ENCODE measurements at places on chromosomes 6 and 20. TPM values are rescaled to one million over a fixed set of nuclear protein-coding genes. Genes with fewer than 3 reads are reported as not detected.

GRCh38 chr6:155985660-155986138 is 530.1 kb upstream of the NOX3 start:
- H3K27ac ChIP-seq = no peak overlapping the region
- H3K27me3 ChIP-seq = no peaks in the 10 kb centered on the region
- no peaks in the 10 kb centered on the region for H3K4me1 ChIP-seq
- DNase-seq = peak; percentile 12

DNA sequence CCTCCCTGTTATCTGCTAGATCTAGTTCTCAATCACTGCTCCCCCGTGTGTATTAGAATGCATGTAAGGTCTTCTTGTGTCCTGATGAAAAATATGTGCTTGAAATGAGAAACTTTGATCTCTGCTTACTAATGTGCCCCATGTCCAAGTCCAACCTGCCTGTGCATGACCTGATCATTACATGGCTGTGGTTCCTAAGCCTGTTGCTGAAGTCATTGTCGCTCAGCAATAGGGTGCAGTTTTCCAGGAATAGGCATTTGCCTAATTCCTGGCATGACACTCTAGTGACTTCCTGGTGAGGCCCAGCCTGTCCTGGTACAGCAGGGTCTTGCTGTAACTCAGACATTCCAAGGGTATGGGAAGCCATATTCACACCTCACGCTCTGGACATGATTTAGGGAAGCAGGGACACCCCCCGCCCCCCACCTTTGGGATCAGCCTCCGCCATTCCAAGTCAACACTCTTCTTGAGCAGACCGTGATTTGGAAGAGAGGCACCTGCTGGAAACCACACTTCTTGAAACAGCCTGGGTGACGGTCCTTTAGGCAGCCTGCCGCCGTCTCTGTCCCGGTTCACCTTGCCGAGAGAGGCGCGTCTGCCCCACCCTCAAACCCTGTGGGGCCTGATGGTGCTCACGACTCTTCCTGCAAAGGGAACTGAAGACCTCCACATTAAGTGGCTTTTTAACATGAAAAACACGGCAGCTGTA is 73.4 kb downstream of the PTPN1 start:
- no peaks in the 10 kb centered on the region for H3K27me3 ChIP-seq
- no peak overlapping the region for H3K4me3 ChIP-seq
- no peaks in the 10 kb centered on the region for H3K4me1 ChIP-seq
- no peak for DNase-seq
- peaks cover 19% of the 10 kb centered on the region for H3K36me3 ChIP-seq

GRCh38 chr20:51532577-51533191 is 9.8 kb downstream of the NFATC2 start:
- peak overlapping the region; percentile 35 for H3K27ac ChIP-seq
- peaks cover 40% of the 10 kb centered on the region for H3K4me1 ChIP-seq
- DNase-seq = no peak
- H3K27me3 ChIP-seq = no peaks in the 10 kb centered on the region
- no peak overlapping the region for H3K4me3 ChIP-seq

GRCh38 chr20:36306553-36307411 is 643 bp downstream of the DLGAP4 start:
- H3K27ac ChIP-seq = no peak overlapping the region
- no peak for DNase-seq
- H3K4me1 ChIP-seq = peaks cover 4% of the 10 kb centered on the region
- H3K36me3 ChIP-seq = no peaks in the 10 kb centered on the region
- H3K27me3 ChIP-seq = peaks cover 73% of the 10 kb centered on the region

DNA sequence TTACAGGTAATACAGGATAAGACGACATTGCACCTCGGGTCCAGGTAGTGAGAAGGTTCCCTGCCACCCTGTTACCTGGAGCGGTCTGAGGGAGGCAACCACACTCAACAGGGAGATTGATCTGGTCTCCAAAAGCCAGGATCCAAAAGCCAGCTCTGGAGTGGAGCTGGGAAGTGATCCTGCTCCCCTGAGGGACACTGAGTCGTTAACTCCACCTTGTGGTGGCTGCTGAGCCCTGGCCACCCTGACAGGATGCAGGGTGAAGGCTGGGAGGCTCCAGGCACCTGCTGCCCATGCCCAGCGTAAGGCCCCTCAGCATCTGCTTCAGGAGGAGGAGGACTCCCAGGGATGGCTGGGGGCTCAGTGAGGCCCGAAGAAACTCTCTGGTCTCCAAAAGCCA is 38.7 kb upstream of the SLC22A2 start:
- no peak overlapping the region for H3K27ac ChIP-seq
- no peaks in the 10 kb centered on the region for H3K36me3 ChIP-seq
- H3K4me3 ChIP-seq = no peak overlapping the region
- H3K27me3 ChIP-seq = no peaks in the 10 kb centered on the region
- H3K4me1 ChIP-seq = peaks cover 16% of the 10 kb centered on the region

- H3K36me3 ChIP-seq = no peaks in the 10 kb centered on the region
- H3K4me3 ChIP-seq = no peak overlapping the region
- H3K4me1 ChIP-seq = peaks cover 48% of the 10 kb centered on the region
- H3K27ac ChIP-seq = no peak overlapping the region
These were observed 80.3 kb downstream of the JARID2 start for GRCh38 chr6:15326067-15326614.

GRCh38 chr20:4999788-5000187 is 1.5 kb downstream of the SLC23A2 start:
- peaks cover 3% of the 10 kb centered on the region for H3K27me3 ChIP-seq
- DNase-seq = no peak
- peaks cover 5% of the 10 kb centered on the region for H3K4me1 ChIP-seq
- no peak overlapping the region for H3K27ac ChIP-seq
- no peak overlapping the region for H3K4me3 ChIP-seq
- no peaks in the 10 kb centered on the region for H3K36me3 ChIP-seq

DNA sequence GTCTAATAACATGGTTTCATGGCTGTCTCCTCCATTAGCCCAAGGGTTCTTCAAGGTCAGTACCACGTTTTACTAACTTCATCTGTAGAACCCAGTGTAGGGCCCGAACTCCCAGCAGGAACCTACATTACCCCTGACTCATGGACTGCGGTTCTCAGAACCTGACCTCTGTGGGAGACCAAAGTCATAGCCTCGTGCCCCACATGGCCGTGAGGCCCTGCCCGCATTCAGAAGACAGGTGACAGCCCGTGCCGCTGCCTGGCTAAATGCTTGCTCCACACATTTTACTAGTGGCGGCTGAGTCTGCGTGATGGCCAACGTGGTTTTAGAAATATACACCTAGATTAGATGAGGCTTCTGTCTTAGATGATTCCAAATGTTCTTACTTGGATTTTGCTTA is 94.9 kb downstream of the CDH4 start:
- H3K4me1 ChIP-seq = no peaks in the 10 kb centered on the region
- H3K4me3 ChIP-seq = no peak overlapping the region
- no peak overlapping the region for H3K27ac ChIP-seq
- H3K36me3 ChIP-seq = no peaks in the 10 kb centered on the region

DNA sequence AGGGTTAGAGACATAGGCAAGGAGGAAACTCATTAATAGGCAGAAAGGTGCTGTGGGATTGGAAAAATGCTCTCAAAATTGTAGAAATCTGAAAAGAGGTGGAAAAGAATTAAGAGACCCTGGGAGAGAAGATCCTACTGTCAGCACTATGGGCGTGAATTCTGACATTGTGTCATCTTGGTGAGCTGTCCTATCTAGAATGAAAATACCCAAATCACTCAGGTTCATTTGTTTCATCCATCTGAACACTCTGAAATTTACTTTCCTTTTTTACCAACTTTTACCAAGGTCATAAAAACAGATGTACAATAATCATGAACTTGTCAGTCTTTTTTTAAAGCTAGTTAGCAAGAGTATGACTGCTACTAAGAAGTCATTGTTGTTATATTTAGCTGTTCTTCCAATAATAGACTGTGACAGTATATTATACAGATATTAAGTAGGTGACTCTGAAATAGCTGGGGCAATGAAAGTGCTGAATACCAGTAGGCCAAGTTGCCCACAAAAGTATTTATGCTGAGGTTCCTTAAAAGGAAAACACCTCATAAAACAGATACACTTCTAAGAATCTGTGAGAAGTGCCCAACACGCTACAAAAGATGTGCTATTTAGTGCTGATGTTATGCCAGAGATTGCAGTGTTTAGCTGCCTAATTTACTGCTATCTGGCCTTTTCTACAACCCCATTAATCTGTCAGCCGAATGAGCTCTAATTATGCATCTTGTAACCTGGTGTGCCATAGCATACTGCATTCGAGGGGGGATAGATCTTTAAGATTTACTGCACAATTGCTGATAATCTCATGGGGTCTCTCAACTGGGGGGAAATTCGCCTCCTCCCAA is 217.5 kb upstream of the SUPT3H start:
- no peak overlapping the region for H3K4me3 ChIP-seq
- no peak overlapping the region for H3K27ac ChIP-seq
- H3K27me3 ChIP-seq = no peaks in the 10 kb centered on the region
- no peak for DNase-seq
- H3K4me1 ChIP-seq = peaks cover 3% of the 10 kb centered on the region

- no peak overlapping the region for H3K4me3 ChIP-seq
- no peaks in the 10 kb centered on the region for H3K27me3 ChIP-seq
These were observed 132.0 kb upstream of the RUNX2 start for GRCh38 chr6:45196121-45196520.

DNA sequence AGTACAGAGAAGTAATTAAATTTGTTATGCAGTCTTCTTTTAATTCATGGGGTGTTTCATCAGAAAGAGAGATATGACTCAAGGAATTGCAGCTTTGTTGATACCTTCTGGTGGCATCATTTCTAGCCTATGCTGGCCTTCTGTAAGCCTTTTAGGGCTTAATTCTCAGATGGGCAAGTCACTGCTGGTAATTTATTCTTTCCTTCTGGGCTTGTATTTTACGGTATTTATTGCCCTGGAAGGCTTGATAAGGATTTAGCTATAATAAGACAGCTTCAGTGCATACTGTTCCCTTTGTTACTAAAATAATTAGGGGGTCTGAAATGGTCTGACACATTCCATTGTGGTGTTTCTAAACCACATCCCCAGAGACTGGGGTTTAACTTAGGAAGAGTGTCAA is 57.9 kb upstream of the EMILIN3 start:
- H3K4me3 ChIP-seq = no peak overlapping the region
- H3K36me3 ChIP-seq = no peaks in the 10 kb centered on the region
- no peaks in the 10 kb centered on the region for H3K4me1 ChIP-seq
- H3K27me3 ChIP-seq = no peaks in the 10 kb centered on the region
- no peak for DNase-seq
- H3K27ac ChIP-seq = no peak overlapping the region

- H3K4me3 ChIP-seq = no peak overlapping the region
- no peaks in the 10 kb centered on the region for H3K27me3 ChIP-seq
- no peak for DNase-seq
- H3K4me1 ChIP-seq = peaks cover 9% of the 10 kb centered on the region
- H3K27ac ChIP-seq = no peak overlapping the region
- H3K36me3 ChIP-seq = no peaks in the 10 kb centered on the region
These were observed 2.7 kb upstream of the JAG1 start for GRCh38 chr20:10676518-10676917.

DNA sequence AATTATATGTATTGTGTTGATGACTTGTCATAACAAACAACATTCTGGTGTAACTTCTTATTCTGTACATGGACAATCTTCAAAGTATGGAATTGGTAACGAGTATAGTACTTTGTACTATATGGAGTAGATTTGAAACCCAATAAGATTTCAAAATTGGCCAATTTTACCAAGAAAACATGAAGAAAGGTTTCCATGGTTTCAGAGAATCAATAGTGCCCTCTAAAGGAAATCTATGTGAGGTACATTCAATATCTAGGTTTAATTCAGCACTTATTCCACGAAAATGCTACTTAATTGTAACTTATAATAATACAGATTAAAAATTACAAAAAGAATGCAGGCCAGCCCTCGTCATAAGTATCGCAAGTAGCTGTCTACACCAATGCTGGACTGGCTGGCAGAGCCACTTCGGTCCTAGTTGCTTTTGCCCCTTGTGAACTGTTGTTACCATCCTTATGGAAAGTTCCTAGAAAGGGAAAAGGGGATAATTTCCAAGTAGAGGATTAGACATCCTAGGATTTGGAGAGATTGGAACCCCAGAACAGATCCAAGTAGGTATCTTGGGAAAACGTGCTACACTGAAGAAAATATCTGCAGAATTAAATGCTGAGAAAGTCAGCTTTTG is 70.9 kb downstream of the LCA5 start:
- H3K4me1 ChIP-seq = no peaks in the 10 kb centered on the region
- DNase-seq = peak; percentile 42

DNA sequence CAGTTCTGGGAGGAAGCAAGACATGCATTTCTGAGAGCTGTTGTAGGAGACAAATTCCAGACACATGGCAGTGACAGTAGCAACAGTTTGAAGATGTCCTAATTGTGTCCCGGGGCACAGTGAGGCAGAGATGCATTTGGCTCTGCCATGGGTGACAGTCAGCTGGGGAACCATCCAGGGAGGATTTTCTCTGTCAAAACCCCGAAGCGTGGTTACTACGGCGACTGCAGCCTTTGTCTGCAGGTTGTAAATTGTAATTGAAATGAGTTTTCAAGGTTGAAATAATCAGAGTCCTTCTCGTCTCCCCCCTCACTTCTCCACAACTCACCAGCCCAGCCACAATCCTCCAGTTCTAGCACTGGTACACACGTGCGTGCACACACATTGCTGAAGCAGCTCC is 100.1 kb downstream of the GRM4 start:
- no peaks in the 10 kb centered on the region for H3K27me3 ChIP-seq
- no peak for DNase-seq
- H3K4me1 ChIP-seq = no peaks in the 10 kb centered on the region
- no peak overlapping the region for H3K4me3 ChIP-seq
- H3K36me3 ChIP-seq = no peaks in the 10 kb centered on the region

DNA sequence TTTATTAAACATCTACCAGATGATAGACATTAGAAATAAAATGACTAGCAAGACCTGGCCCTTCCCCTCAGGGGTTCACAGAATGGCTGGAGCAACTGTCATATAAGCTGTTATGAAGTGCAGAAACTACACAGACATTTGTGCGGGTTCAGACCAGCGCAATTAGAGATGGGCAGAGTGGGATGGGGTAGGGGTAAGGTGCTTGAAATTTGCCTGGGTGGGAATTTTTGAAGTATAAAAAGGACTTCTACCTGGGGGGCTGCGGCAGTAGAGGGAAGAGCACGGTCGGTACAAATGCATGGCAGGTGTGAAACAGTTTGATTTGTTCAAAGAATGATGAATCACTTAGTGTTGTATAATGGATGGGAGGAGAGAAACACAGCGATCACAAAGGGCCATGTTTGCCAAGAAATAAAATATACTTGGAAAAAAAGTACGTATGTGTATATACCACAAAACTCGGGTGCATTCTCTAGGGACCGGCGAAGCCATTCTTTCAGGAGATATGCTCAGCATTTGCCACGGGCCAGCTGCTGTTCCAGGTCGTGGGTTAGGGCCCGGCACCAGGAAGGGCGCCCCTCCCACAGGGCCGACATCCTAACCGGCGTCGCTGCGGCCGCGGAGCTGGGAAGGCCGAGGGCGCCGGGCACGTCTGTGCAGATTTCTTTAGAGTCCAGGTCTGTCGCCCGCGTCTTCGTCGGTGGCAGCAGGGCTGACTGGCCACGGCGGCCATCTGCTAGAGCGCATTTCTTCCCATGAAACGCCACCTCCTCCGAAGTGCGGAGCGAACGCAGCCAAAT is 809 bp upstream of the NOL7 start:
- H3K27me3 ChIP-seq = no peaks in the 10 kb centered on the region
- H3K27ac ChIP-seq = peak overlapping the region; percentile 93
- peak overlapping the region; percentile 80 for H3K4me3 ChIP-seq
- H3K36me3 ChIP-seq = peaks cover 18% of the 10 kb centered on the region

The KCNS1 gene
- 1.3 TPM for polyA plus RNA-seq

The TBXT gene
- not detected for polyA plus RNA-seq

The BRPF3 gene
- polyA plus RNA-seq = 20.6 TPM

The NRN1 gene
- not detected for polyA plus RNA-seq

The HUS1B gene
- not detected for polyA plus RNA-seq
